Endodermal cell (in vitro differentiated cells): ENCODE measurements at places on chromosomes 3 and 15.
A peak's percentile ranks its signal among the peaks of the same experiment; 100 is the strongest.

- DNase-seq = no peak
These were observed 332.2 kb upstream of the GOLIM4 start for GRCh38 chr3:168427835-168428475.

- no peak for DNase-seq
These were observed 775.9 kb downstream of the AGBL1 start for GRCh38 chr15:86855307-86856291.

DNA sequence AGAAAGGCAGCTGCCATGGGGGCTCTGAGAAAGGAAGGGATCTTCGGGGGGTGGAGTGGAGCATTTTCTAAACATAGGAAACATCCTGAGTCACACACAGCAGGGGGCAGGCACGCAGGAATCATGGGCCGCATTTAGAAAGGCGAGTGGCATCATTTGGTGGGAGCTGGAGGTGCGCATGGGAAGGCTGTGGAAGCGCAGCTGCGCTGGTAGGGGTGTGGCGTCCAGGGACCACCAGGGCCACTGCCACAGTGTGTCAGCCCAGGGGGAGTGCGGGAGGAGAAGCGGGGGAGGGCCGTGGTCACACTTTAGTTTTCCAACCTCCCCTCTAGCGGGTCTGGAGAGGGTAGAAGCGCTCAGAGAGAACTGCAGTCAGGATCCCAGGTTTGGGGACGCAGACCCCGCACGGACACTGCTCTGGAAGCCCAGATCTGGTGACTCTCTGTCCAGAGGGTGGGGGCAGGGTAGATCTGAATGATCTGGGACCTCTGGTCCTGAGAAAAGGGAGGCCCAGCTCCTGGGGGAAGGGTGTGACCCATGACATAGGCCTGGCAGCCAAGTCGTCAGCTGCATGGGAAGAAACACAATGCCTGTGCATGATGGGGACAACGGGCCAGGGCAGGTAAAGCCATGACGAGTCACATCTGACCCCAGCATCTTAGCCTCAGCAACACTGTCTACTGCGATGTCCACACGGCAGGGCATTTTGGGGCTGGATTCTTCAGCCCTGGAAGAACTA is 88.0 kb upstream of the IQSEC1 start:
- DNase-seq = peak; percentile 70

DNA sequence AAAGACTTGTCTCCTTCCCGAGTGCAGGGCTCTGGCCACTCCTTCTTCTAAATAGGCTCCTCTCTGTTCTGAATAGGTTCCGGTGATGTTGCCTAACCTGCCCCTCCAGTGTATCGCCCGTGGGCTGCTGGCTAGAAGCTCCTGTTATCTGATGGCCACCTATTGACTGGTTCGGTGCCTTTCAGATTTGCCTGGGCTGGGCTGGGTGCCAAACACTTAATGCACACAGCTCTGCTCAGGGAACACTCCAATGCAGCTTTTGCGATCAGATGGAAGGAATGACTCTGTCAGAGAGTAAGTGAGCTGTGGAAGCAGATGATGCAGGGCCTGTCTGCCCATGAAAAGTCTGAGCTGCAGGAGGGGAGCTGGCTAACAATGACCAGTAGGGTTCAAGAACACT is 112.9 kb downstream of the CORO2B start:
- no peak for DNase-seq

GRCh38 chr3:120764206-120764605 is 21.7 kb downstream of the GTF2E1 start:
- DNase-seq = no peak

GRCh38 chr15:59616379-59616778 is 4.8 kb downstream of the GCNT3 start:
- no peak for DNase-seq

GRCh38 chr3:179765396-179765795 is 112.6 kb downstream of the USP13 start:
- no peak for DNase-seq

GRCh38 chr3:70333080-70333479 is 20.6 kb upstream of the MDFIC2 start:
- no peak for DNase-seq

DNA sequence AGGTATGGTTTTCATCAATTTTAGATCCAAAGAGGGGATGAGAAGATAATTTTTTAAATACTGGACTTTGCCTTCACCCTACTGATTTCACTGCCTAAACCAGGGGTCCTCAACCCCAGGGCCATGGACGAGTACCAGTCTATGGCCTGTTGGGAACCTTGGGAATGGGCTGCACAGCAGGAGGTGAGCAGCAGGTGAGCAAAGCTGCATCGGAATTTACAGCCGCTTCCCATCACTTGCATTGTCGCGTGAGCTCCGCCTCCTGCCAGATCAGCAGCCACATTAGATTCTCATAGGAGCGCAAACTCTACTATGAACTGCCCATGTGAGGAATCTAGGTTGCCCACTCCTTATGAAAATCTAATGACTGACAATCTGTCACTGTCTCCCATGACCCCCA is 76.3 kb upstream of the TTBK2 start:
- peak; percentile 70 for DNase-seq

- DNase-seq = peak; percentile 83
These were observed 372.3 kb upstream of the IL12A start for GRCh38 chr3:159616234-159616825.
